ENCODE measurements at places on chromosomes 5 and 9. TPM values are rescaled to one million over a fixed set of nuclear protein-coding genes. Genes with fewer than 3 reads are reported as not detected.

DNA sequence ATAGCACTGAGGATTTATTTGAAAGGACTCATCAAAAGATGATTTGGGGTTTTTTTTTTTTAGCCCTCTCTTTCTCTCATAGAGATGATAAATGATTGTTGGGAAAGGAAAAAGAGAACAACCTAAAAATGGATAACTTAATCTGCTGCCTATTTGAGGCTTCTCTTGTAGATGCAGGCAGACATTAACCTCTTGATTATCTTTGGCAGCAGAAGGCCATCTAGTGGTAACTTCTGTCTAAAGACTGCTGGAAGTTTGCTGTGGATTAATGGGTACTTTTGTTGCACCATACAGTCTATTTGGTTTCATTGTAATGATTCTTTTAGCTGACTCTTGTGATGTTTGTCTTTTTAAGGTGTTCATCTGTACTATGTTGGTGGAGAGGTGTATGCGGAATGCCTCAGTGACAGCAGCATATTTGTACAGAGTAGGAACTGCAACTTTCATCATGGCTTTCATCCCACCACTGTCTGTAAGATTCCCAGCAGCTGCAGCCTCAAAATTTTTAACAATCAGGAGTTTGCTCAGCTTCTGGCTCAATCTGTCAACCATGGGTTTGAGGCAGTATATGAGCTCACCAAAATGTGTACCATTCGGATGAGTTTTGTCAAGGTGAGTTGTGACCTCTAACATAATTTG, 18.8 kb downstream of the SMIM32 start:
- DNase-seq = peak; percentile 34

The PCDHGA10 gene
- polyA plus RNA-seq = 1.1 TPM

DNA sequence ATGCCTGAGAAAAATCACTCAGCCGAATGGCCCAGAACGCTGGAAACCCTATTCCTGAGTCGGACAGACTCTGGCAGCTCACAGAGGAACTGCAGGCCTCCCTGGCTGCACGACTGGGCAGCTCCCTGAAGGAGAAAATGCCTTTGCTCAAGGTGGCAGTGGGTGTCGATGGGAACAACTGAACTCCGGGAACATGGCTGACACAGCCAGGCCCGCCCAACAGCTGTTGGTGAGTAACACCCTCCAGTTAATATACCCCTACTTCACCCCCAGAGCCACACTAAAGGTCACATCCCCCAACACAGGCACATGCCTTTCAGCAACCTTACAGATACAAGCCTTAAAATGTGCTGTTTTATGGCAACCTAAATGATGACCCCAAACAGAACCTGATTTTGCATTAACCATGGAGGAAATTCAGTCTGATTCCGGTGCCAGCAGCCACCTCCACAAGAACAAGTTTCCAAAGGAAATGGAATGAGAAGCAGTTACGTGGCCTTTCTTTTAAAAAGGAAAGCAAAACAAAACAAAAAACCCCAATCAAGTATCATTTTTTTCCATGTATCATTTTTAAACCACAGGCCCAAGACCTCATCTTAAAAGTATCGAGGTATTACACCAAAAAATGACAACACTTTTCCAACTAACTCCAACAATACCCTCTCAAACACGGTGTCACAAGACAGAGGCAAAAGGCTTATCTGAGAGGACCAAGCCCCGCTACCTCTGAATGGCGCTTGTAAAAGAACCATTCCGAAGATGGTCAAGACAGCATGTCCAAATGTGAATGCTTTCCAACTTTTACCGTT, 3.1 kb downstream of the KLF9 start:
- DNase-seq = peak; percentile 23

GRCh38 chr9:123637945-123638634, 282.1 kb downstream of the CRB2 start:
- no peak for DNase-seq

- no peak for DNase-seq
These were observed 189.4 kb downstream of the FANCC start for GRCh38 chr9:95128177-95128524.

DNA sequence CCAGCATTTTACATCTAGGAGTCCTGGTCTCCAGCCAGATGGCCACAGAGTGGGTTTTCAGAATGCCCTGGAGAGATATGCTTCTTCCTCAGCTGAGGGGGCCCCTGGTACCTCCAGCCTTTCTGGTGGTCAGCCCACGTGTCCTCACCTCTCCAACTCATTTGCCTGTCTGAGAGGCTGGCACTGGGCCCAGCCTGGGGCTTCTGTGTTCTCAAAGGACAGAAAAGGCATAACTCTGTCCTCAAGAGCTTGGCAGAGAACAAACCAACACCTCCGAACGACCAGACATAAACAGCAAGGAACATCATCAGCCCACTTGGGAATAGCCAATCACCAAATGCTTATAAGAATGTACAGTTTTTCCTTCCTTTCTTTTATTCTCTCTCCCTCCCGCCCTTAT, 17.1 kb downstream of the ENG start:
- DNase-seq = peak; percentile 37

DNA sequence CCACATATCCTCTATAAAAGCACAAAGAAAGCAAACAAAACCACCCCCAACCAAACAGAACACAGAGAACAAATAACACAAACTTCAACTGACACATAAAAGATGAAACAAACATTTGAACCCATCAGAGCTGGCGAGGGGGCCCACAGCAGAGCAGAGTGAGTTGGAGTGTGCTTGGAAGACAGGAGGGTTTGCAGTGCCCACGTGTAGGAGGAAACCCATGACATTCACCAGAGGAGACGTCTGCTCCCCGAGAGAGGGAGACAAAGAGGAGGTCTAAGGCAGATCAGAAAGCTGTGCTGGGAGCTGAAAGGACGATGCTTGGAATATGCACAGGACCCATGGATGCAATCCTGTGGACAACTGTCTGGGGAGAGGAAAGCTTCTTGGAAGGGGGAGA, 27.0 kb downstream of the MRPL36 start:
- DNase-seq = peak; percentile 64

GRCh38 chr5:58085800-58086199, 374.1 kb downstream of the PLK2 start:
- no peak for DNase-seq

DNA sequence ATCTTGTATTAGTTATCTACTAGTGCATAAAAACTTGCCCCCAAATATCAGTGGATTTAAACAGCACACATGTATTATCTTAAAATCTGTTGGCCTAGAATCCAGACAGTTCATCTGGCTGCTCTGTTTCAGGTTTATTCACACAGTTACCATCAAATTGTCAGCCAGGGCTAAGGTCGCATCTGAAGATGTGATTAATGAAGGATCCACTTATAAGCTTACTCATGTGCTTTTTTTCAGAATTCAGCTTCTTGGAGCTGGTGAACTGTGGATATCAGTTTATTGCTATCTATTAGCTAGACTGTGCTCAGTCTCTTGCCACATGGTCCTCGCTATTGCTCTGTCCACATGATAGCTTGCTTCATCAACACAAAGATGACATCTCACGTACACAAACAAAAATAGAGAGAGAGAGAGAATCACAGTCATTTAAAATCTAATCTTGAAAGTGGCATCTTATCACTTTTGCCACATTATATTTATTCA, 81.5 kb downstream of the PRDM9 start:
- DNase-seq = no peak

Measured in cardiac muscle cell (in vitro differentiated cells and primary cell).